Smooth muscle cell of the brain vasculature (primary cell): ENCODE measurements at places on chromosomes 11 and 22.
A peak's percentile ranks its signal among the peaks of the same experiment; 100 is the strongest.

DNA sequence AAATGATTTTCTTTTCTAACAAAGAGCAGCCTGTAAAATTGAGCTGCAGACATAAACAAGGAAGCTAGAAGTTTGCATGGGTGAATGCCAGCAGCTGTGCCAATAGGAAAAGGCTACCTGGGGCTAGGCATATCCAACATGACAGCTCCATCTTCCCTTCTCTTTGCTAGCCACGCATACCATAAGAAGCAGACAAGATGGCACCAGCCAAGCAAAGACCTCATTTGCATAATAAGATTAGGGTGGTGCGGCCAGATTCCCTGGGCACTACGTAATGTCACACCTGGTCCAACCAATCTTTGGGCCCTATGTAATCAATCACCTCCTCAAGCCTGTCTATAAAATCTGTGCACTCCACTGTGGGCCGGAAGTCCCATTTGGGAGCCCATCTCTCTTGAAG is 108.3 kb downstream of the SWAP70 start:
- DNase-seq: no peak

- DNase-seq: no peak
These were observed 29.8 kb upstream of the LDHA start for GRCh38 chr11:18364495-18365073.

GRCh38 chr11:31096191-31096805 is 273.2 kb downstream of the DCDC1 start:
- no peak for DNase-seq

DNA sequence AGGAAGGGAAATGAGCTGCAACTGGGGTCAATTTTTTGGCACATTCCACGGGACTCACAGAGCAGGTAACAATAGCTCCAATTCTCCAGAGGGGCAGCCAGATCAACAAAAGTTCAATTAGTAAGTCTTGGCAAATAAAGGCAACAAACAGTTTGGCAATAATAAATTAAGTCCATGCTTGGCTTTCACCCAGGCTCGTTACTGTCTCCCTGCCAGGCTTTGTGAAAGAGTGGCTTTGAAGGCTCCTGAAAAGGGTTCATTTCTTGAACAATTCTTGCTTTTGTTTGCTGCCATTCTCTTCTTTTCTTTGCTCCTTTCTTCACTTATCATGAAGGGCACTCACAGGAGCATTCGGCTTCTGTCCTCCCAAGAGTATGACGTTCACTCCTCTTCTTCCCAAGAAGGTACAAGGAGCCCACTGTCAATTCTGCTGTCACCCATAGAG is 123.3 kb downstream of the APIP start:
- no peak for DNase-seq

DNA sequence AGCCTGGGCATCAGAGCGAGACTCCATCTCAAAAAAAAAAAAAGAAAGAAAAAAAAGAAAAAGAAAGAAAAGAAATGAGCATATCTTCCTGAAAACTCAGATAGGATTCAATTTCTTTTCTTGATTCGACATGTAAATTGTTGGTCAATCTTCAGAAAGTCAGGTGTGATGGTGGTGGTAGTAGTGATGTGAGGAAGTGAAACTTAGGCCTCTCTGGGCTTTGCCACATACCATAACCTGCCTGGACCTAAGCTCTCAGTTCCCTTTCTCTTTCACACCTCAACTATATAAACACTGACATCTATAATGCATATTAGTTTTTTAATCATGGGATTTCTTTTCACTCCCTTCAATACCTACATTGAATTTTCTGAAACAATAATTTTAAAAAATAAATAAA is 98.0 kb upstream of the TBCEL start:
- DNase-seq: no peak

GRCh38 chr11:75706260-75706729 is 11.3 kb upstream of the MOGAT2 start:
- DNase-seq: peak; percentile 20

DNA sequence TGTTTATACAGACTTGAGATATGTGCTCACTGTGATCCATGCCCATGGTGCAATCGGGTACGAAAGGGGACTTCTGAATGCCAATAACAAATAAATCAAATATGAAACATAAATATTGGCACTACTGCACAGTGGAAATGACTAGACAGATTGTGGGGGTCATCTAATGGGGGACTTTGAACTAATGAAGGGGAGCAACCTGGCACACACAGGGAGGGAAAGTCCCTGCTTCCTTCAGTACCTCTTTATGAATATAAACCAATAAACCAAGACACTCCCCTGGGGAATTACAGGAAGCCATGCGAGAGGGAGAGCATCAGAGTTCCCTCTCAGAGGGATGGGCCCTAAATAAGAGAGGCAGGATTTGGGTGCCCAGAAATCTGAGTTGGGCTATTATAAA is 21.1 kb downstream of the MIF start:
- DNase-seq: no peak

GRCh38 chr11:114168691-114169090 is 109.2 kb downstream of the ZBTB16 start:
- DNase-seq: no peak

- DNase-seq: no peak
These were observed 10.1 kb downstream of the NAV2 start for GRCh38 chr11:19722702-19723101.

- DNase-seq: no peak
These were observed 112.8 kb downstream of the FBXO7 start for GRCh38 chr22:32587449-32587848.
